ENCODE measurements at places on chromosomes 1 and 21.

GRCh38 chr1:165697881-165698760, at the start of gene ALDH9A1:
Gene ALDH9A1 (minus strand): TSS chr1:165698562. CDS start chr1:165698558, 4 bp downstream.
- peak; percentile 77 for DNase-seq

GRCh38 chr1:17162941-17163340, 42.0 kb upstream of the PADI1 start:
- DNase-seq: no peak

GRCh38 chr1:200028586-200029034, 1.1 kb downstream of the NR5A2 start:
- no peak for DNase-seq

DNA sequence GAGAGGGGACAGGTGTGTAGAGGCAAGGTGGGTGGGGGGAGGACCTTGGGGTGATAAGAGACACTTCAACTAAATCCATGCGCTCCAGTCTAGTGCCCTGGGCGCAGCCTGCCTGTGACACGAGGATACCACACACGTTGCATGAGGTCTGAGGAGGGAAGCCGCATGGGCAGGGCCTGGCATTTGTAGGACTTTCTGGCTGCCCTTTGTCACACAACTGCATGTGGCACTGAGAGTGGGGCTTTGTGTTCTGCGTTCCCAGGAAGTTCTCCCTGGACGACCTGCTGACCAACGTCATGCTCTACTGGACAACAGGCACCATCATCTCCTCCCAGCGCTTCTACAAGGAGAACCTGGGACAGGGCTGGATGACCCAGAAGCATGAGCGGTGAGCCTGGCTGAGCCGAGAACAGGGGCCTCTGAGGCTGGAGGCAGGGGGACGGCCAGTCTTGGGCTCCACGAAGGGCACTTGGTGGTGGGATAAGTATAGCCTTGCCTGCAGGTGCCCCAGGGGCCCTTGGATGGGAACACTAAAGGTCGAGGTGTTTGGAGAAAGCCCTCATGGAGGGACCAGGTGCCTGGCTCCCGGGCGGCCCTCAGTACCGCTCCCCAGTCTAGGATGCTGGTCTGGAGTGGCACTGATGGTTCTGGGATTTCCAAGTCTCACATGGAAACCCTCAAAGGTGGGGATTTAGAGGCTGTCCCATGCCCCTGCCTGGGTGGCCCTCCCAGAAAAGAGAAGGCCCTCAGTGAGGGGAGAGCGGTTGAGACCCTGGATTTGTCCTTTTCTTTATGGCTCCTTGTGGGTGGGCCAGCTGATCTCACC, 34.5 kb downstream of the EPHX1 start:
- no peak for DNase-seq

DNA sequence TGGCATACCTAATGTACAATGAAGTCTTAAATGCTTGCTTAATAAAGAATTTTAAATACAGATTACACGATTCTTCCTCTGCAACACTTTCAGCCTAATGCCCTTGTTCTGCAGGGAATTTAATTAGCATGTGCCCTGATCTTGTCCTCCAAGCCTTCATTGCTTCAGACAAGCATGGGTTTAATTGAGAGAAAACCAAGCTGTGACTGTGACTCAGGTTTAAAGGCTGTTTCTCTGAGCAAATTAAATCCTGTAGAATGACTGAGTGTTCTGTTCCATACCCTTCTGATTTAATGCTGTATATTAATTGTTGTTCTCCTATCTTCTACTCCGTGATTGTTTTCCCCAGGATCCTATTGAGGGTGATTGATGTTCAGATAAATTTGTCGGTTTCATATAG, 269.0 kb upstream of the PRMT6 start:
- no peak for DNase-seq

DNA sequence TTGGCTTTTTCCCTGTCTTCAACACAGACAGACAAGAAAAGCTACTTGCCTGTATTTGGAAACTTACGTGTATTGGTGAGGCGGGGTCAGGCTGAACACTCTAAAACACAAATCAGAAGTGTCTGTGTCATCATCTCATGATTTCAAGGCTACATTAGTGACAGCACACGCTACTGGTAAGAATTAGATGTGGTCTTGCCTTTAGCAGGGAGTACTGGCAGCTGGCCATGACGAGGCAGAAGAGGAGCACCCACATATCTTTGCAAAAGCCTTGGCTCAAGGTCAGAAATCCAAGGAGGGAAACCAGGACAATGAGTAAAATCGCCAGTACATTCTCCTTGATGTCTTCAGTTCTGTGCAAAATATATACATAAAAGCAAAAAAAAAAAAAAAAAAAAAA, 77.7 kb downstream of the PCNX2 start:
- no peak for DNase-seq

DNA sequence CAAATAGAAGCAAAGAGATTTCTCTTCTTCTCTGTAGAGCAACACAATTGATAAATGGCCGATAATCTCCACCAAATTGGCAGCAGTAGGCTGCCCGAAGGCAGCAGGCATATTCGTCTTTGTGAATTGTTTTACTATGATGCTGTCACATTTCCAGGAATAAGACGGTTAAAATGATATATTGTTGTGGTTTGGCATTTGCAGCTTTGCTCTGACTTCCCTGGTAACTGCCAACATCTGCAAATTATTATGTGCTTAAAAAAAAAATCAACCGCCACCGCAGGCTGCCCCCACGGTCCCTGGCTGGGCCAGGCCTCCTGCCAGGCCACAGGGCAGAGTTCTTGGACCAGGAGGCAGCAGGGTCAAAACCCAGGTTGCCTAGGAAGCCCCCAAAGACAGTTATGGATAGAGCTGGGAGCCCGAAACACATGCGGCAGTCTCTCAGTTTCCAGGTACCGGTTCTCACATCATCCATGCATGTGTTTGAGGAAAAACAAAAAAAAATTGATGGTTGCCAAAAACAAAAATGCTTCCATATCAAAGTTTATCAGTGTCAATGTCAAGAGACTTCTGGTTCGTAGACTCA, 179.3 kb downstream of the ETS2 start:
- no peak for DNase-seq

DNA sequence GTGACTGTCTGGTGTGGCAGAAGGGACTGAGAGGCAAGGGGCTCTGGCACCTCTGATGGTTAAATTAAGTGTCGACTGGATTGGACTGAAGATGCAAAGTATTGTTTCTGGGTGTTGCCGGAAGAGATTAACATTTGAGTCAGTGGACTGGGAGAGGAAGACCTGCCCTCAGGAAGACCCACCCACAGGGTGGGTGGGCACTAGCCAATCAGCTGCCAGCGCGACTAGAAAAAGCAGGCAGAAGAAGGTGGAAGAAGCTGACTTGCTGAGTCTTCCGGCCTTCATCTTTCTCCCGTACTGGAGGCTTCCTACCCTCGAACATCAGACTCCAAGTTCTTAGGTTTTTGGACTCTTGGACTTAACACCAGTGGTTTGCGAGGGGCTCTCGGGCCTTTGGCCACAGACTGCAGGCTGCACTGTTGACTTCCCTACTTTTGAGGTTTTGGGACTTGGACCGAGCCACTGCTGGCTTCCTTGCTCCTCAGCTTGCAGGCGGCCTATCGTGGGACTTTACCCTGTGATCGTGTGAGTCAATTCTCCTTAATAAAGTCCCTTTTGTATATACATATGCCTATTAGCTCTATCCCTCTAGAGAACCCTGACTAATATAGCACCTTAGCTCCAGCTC, 79.6 kb downstream of the KAZN start:
- DNase-seq: no peak

DNA sequence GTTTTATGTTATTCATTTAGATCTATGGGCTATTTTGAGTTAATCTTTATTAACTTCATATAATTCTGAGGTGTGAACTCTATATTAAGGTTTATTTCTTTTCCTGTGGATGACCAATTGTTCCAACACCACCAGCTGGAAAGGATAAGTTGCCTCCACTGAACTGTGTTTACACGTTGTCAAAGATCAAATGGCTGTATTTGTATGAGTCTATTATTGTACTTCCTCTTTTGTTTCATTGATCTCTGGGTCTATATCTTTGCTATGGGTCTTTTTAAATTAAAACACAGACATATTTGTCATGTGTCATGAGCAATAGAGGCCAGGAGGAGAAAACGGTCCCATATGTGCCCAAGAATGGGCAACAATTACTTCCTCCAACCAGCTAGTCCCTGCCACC, 5.2 kb upstream of the MAB21L3 start:
- DNase-seq: no peak

GRCh38 chr1:206941766-206942418, 4.4 kb downstream of the PIGR start:
- no peak for DNase-seq

GRCh38 chr21:45152265-45152746, 77.9 kb downstream of the ADARB1 start:
- peak; percentile 44 for DNase-seq

DNA sequence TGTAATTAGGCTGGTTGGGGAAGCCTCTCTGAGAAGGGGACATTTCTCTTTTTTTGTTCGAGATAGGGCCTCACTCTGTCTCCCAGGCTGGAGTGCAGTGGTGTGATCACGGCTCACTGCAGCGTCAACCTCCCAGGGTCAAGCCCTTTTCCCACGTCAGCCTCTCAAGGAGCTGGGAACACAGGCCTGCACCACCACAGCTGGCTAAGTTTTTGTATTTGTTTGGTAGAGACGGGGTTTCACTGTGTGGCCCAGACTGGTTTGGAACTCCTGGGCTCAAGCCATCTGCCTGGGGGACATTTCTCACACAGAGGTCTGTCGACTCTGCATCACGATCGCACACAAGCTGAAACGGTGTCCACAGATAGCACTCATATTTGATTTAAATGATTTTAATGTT, 39.7 kb downstream of the HUNK start:
- no peak for DNase-seq

- no peak for DNase-seq
These were observed 9.6 kb upstream of the CCDC27 start for GRCh38 chr1:3742439-3743298.

DNA sequence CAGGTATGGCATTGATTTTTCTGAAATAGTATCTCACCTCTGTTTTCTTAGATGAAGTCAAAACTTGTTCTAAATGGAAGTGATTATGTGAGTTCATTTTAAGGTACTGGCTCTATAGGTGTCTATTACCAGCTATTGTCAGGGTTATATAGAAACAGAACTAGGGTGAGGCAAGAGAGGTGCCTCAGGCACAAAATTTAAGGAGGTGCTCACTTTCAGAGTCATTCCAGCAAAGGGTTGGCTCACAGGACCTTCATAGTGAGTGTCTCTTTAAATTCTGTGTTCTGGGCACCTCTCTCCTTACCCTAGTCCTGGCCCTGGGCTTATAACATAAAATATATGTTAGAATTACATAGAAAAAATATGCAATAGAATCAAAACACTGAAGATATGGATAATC, 49.3 kb downstream of the KIAA0319L start:
- no peak for DNase-seq

Measured in stimulated activated CD4-positive, alpha-beta T cell treated with anti-CD3 and anti-CD28 coated beads, Interleukin-2, amount 100 ng/mL, for 48 hours (primary cell).